ENCODE measurements at places on chromosomes 7 and 10.

DNA sequence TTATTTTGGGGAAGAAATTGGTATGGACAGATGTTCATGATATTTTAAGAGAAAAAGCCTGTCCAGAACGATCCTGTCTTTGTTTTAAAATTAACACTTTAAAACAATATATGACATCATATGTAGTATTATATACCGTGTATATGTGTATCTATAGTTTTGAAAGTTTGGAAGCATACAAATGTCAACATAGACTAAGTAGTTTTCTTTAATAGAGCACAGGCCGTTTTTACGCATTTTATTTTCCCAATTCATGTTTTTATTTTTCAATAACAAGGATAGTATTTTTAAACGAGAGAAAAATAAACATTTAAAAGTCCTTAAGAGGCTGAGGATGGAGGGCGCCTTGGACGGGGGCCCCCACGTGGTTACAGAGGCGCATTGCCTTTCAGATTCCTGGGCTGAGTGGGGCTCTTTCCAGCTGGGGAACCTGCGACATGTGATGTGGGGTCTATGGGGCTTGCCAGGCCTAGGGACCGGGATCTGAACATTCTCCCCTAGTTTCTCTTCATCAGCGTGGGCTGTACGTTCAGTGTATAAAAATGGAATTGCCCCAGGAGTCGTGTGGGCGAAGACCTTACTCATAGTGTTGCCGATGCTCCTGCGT is 127.8 kb upstream of the ZNF746 start:
- peak; percentile 30 for DNase-seq

- DNase-seq: no peak
Observed at GRCh38 chr10:11697718-11698527, 44.3 kb upstream of the ECHDC3 start.

DNA sequence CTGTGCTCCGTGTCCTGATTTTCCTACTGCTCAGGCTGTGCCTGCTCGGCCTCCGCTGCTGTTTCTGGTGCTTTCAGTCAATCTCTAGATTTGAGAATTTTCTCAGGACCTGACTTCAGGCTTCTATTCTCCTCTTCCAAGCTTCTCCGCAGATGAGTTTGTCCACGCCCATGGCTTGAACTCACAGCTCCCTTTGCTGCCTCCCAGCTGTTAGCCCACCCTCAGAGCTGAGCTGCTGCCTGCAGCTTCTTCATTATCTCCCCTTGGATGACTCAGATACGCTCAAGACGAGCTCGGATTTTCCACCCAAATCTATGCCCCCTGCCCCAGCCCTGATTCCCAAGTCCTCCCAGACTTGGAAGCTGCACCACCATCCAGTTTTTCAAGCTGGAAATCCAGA is 104.7 kb downstream of the FGFR2 start:
- no peak for DNase-seq

DNA sequence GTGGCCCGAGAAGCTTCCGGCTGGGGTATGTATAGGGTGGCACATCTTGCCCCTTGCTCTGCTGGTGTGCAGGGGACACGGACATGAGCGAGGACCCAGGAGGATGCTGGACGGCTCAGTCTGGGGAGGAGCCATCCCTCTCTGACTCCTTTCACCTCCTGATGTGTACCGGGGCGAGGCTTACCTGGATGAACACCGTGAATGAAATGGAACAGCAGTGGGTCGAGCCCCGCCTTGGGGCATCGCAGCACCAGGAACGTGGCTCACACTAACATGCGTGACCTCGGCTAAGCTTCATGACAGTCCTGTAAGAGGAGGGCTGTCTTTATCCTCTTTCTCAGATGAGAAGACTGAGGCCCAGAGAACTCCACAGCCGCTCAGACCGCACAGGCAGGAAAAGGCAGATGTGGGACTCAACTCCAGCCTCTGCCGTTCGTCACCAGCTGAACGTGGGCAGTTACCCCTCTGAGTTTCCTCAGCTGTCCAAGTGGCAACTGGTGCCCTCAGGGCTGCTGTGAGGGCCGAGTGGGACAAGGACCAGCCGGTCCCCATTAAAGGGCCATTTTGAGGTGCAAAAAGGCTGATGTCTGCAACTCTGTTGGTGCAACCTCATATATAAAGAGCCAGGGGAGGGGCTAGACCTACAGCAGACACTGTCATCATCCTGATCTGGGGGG is 54.5 kb downstream of the INSIG1 start:
- DNase-seq: no peak

DNA sequence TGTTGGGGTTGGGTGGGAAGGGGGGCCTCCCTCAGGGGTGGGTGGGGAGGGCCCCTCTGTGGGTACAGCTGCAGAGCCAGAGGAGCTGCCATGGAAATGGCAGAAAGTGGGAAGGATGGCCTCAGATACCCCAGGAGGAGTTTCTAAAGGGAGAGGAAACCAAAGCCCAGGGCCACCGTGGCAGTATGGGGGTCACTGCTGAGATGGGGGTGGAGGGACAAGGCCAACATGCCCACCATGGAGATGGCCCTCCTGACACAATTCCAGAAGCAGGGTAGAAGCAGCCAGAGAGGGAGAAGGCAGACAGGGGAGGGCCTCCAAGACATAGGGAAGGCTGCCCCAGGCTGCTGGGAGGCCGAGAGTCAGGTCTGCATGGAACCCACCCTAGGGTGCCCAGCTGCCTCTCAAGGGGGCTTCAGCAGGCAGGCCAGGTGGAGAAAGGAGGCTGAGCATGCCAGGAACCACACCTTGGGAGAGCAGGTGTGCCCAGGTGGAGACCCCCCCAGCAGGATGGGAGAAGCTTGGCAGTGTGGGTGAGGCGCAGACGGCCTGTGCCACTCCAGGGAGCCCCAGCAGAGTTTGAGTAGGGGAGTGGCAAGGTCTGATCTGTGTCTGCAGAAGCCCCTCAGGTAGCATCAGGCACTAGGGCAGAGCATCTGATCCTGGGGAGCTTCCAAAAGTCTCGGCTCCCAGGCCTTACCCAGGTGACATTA is 146.8 kb downstream of the ARHGAP22 start:
- no peak for DNase-seq

- no peak for DNase-seq
Observed at GRCh38 chr7:151712810-151713125, 164.1 kb downstream of the PRKAG2 start.

- DNase-seq: peak; percentile 32
Observed at GRCh38 chr7:142873281-142873784, 12.2 kb downstream of the TRPV6 start.

GRCh38 chr7:33400214-33400538 is 270.8 kb downstream of the BBS9 start:
- no peak for DNase-seq

DNA sequence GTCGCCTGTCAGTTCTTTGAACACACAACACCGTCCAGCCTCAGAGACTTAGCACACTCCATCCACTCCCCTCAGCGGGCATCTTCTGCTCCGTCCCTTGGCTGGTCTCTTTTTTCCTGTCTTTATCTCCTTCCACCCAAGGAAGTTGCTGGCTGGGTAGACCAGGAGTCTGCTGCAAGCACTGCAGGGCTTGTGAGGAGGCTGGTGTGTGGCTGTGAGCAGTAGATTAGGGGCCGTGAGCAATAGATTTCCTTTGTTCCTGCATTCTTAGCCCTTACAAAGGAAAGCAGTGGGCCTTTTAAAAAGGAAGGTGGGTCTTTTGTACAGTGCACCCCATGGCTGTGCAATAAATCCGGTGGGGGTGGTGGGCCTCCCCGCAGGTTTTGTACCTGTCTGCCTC is 100.3 kb upstream of the BTBD16 start:
- no peak for DNase-seq

GRCh38 chr10:83954193-83954799 is 185.0 kb upstream of the GHITM start:
- DNase-seq: no peak

DNA sequence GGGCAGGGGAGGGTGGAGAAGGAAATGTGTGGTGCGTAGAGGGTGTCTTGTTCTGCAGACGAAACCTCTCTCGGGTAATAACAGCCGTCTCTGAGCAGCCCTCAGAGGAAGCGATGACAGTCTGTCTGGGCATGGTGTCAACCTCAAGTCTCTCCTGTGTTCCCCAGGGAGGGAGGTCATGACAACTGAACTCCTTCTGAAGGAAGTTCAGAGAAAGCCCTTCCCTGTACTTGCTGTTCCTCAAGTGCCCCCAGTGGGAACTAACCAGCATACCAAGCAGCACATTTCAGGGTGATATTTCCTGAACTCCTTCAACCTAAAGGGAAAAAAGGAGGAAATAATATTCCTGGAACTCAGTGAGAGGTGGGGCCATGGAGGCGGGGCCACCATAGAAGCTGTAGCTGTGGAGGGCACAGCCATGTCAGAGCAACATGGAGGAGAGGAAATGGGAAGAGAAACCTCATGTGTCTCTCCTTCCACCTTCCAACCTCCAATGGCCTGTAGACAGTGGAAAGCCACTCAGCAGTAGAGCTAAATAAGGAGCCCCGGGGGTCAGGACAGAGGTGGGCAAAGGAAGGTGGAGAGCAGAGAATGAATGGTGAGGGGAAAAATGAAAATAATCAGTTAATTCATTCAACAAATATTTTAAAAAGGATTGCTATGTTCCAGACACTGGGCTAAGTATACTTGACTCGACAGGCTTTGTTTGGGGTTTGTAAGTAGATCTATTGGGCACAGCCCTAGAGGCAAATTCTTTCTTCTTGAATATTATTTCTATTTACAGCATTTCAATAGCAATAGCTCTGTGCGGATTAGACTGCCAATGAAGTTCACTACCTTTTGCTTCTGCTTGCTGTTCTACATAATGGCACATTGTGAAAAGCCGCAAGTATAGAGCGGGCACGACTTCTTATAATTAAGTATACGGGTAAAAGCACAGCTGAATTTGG is 61.0 kb upstream of the AOAH start:
- peak; percentile 23 for DNase-seq

- no peak for DNase-seq
Observed at GRCh38 chr10:133123050-133123745, 35.5 kb downstream of the ADGRA1 start.

Data from stimulated activated CD4-positive, alpha-beta T cell treated with anti-CD3 and anti-CD28 coated beads, Interleukin-12 subunit alpha, Interleukin-12 subunit beta, amount 100 ng/mL, for 24 hours (primary cell).